NCI-H2107 (cell line): ENCODE measurements at places on chromosomes 13 and 19.

- no peak for DNase-seq
These were observed 1.3 kb downstream of the RFX2 start for GRCh38 chr19:6108721-6109633.

- DNase-seq, result no peak
These were observed 320.1 kb downstream of the DACH1 start for GRCh38 chr13:71546881-71547280.

GRCh38 chr13:51036418-51036817, 74.7 kb downstream of the C13orf42 start:
- DNase-seq, result no peak

- DNase-seq, result no peak
These were observed 850 bp downstream of the MTMR6 start for GRCh38 chr13:25286308-25286968.

DNA sequence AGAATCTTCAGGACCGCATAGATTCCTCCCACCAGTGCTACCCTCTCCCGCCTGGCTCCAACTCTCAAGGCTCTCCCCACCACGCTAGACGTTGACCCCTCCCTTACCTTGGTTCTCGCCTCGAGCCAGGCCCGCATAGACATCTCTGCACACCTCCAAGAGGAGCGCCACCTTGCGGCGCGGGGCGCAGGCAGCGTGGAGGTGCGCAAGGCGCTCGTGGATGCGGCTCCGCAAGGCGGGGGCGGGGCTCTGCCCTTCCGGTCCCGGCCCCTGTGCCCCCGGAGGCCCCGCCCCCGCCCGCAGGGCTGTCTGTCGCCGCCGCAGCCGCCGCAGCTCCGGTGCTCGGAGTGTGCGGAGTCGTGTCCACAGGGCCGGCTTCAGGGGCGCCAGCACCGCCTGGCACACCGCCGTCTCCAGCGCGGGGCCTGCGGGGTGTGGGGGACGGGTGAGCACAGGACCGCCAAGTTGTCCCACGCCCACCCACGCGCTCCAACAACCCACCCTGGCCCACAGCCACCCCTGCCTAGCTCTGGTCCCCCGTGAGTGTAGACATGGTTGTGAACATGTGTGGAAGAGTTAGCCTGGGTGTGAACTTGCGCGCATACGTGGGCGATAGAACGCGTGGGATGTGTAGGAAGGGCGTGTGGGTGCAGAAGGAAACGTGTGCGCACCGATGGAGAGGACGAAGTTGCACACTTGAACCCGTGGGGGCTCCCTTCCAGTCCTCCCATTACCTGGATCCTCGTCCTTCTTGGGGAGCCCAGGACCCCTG, 8.1 kb downstream of the RINL start:
- no peak for DNase-seq

GRCh38 chr13:25679159-25679558, 307.4 kb downstream of the ATP8A2 start:
- no peak for DNase-seq

- no peak for DNase-seq
These were observed 78.6 kb upstream of the MAB21L1 start for GRCh38 chr13:35554972-35555623.

DNA sequence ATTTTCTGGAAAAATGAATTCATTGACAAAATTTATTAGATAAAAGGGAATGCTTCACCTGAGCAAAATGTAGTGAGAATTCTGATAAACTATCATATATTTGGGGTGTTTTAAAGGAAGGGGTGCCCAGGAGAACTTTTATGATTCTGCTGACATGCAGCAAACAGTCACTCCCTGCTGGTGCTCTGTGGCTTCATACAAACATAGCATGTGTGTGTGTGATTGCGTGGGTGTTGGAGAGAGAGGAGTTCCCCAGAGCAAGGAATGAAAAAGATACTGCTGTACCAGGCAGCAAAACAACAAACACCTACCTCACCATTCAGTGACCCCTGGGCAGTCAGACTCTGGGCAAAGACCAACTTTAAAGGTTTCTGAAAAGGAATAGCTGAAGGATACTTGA, 546.7 kb downstream of the RFC3 start:
- DNase-seq, result no peak

DNA sequence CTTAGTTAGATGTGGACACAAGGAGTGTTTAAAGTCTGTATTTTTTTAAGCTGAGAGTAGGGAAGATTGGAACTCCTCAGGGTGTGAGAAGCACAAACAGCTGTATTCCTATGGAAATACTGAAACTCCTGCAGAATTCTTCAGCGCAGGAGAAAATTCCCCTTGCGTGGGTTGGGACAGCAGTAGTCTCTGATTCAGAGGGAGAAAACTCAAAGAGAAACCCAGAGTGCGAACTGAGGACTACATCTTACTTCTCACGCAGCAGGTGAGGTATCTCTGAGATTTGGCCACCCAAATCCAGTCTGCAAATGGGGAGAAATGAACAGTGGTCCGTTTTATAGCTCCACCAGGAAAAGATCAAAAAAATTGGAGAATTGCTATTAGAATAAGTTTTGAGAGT, 60.9 kb downstream of the FRY start:
- no peak for DNase-seq

- no peak for DNase-seq
These were observed 2.9 kb upstream of the PPP1R37 start for GRCh38 chr19:45090034-45090433.

DNA sequence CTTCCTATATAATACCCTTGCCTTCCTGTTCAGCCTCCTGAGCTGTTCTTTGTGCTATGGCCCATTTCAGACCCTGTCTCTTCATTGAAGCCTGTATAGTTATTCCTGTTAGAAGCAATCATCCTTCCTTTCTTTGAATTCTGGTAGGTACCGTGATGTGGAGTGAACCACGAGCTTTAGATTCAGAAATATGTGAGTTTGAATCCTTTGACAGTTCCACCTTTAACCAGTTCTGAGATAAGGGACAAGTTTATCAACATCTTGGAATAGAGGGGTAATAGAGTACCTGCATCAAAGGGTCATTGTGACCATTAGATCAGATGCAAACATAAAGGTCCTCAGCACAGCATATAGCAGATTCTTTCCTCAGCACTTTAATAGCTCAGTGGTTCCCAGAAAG, 12.3 kb upstream of the CXCL17 start:
- DNase-seq, result no peak

DNA sequence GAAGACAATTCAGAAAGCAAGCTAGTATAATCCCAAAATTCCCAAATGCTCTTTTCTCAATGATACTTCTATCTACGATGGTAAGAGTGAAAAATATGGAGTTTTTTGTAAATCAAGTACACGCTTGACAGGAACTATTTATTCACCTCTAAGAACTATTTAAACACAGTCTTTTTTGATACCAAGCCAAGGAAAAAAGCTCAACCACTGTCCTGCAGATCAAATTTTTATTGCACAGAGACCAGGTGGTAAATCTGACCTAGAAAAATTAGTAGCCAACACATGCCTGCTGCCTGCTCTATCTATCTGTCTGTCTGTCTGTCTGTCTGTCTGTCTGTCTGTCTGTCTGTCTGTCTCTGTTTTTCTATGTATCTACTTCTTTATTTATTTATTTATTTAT, 292.2 kb downstream of the MZT1 start:
- DNase-seq, result no peak

- no peak for DNase-seq
These were observed 65.3 kb upstream of the TM9SF2 start for GRCh38 chr13:99435998-99436397.

- peak; percentile 50 for DNase-seq
These were observed 223.2 kb downstream of the FGF9 start for GRCh38 chr13:21894091-21894490.

DNA sequence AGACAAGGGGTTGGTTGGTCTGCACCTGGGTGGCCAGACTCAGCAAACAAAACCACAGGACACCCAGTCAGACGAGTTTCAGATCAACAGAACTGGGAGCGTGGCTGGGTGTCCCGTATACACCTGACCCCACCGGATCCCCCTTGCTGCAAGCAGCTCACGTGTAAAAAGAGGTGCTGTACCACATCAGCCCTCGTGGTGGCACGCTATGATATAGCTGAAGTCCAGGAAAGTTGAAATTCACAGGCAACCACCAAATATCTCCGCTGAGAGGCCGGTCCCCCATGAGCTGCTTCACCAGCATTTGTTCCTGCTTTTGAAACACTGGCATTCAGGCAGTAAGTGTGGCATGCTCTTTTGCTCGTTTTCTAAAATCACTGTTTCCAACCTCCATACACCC, 92.3 kb downstream of the TUBA3C start:
- no peak for DNase-seq
